NCI-H1436 treated with DMSO at 0.1 percent for 48 hours (cell line): ENCODE measurements at places on chromosomes 12 and 14.

- no peak for DNase-seq
Observed at GRCh38 chr14:81095539-81095938, 125.2 kb downstream of the GTF2A1 start.

DNA sequence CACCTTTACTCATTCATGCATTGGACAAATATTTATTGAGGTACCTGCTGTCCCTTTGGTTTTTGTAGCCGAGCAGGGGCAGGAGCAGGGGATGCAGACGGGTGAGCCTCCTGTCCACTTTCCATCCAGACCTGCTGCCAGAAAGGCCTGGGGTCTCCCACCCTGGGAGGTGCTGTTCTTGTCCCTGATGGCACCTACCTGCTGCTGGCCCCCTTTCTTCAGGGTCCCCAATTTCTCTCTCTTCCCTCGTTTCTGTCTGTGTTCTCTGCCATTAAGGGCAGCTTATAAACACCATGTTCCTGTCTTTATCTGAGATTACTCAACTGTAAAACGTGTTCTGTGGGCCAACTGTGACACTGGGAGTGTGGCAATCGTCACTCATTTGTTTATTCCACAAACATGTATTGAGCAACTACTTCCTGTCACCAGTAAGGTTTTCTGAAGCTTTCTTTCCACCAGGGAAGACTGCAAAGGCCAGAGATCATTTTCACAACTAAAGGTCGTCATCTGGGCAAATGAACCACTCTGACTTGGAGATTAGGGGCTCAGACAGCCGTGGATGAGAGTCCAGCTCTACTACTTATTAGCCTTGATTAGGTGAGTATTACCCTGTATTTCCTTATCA is at the start of gene HAL:
TSS of gene HAL (minus strand) at position 311 of the 625 bp plus-strand sequence. CDS start 434 bp downstream, outside the sequence.
- no peak for DNase-seq

DNA sequence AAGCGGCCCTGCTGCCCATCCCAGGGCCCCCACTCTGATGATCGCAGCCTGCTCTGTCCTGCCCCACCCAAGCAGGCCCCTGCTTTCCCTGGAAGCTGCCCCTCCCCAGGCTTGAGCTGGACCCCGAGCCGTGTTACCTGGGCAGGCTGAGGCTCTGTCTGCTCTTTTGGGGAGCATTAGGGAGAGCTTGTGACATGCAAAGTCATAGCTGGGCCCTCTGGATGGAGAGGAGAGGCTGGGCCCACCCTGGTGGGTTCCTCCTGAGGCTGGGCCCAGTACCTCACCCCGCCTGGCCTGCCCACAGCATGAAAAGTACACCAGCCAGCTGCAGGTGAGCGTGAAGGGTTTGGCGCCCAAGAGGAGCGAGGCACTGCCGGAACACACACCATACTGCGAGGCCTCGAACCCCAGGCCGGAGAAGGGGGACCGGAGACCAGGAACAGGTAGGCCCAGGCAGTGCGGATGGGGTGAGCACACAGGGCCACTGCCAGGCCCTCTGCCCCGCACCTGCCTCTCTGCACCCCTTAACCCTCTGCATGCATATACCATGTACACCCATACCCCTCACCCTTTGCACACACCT is 15.0 kb downstream of the CEP170B start:
- DNase-seq, result no peak

- no peak for DNase-seq
Observed at GRCh38 chr14:32354716-32355115, 25.6 kb downstream of the AKAP6 start.

DNA sequence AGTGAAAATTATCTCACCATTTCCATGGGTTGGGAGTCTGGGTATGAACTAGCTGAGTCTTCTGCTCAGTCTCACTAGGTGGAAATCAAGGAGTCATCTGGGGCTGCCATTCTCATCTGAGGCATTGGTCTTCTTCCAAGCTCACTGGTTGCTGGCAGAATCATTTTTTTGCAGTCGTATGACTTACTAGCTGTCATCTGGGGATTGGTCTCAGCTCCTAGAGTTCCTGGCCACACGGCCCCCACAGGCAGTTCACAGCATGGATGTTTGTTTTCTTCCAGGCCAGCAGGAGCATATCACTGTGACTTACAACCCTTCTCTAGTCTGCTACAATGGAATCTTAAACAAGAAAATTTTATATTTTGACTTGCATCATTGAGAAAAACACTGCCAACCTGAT is 18.6 kb upstream of the OR10AD1 start:
- no peak for DNase-seq

DNA sequence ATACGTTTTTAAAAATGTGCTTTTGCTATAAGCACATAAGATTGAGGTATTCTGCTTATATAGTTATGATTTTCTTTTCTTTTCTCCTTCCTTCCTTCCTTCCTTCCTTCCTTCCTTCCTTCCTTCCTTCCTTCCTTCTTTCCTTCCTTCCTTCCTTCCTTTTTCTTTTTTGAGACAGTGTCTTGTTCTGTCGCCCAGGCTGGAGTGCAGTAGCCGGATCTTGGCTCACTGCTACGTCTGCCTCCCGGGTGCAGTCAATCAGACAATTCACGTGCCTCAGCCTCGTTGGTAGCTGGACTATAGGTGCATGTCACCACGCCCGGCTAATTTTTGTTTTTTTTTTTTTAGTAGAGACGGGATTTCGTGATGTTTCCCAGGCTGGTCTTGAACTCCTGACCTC is 5.8 kb downstream of the CFAP54 start:
- DNase-seq, result no peak

DNA sequence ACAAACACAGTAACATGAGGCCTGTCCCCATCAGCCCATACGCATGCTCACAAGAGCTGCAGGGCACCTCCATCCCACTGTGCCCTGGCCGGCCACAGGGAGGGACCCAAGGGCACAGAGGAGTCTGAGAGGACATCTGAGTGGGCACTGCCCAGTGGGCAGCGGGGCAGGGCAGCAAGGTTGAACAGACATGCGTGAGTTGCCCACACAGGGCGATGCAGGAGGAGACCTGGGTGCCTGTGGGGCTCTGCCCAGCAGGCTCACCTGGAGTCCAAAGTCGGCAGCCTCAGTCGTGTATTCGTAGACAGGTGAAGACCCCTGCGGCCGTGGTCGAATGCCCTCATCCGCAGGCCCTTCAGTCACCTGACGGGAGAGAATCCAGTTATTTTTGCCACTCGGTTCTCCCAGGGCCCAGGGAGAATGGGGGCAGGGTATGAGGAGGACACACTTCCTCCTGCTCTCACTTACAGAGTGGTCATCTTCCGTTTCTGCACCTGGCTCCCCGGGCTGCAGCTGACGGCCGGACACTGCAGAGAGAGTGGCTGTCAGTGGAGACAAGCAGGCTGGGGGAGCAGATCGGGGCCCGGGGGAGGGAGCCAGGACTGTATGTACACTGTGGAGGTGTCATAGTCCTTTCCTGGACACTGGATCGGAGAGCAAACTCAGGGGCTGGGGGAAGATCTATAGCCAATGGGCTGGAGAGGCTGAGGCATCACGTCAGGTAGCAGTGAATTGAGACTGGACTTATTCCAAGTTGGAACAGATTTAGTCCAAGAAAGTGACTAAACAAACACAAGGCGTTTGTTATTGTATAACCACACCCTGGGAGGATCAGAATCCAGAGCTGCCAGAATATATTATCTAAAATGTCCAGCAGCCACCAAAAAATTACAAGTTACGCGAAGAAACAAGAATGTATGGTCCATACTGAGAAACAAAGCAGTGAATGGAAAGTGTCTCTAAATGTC is 20.7 kb downstream of the AHNAK2 start:
- no peak for DNase-seq

DNA sequence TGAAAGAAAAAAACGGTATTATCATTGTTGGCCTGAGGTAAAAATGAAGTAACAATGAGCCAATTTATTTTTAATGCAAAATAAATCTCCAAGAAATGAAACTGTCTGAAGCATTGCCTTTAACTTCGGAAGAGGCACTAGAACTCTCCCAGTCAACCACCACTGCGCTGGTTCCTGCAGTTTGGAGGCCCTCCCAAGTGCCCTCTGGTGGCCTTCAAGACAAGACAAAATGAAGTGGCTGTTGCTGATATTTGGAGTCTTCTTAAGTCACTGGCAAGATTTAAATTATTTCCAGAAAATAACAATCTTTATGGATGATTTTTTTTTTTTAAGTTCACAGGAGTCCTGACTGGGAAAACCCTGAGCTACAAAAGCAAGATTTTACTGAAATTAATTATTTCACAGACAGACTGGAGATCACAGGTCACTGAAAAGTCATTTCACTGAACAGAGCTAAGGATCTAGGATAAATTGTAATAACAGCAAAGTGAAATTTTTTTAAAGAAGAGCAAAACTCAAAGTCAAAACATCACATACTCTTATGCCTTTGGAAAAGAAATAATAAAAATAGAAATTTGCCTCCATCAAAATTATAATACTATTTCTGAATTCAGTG is 58.2 kb downstream of the DICER1 start:
- DNase-seq, result no peak

- no peak for DNase-seq
Observed at GRCh38 chr12:30794591-30795409, 40.0 kb upstream of the CAPRIN2 start.

- no peak for DNase-seq
Observed at GRCh38 chr14:39733741-39734140, 301.5 kb upstream of the FBXO33 start.

- DNase-seq, result peak; percentile 55
Observed at GRCh38 chr12:130639476-130640424, 76.3 kb downstream of the RIMBP2 start.

- DNase-seq, result no peak
Observed at GRCh38 chr12:102172436-102172835, 25.2 kb downstream of the PMCH start.

DNA sequence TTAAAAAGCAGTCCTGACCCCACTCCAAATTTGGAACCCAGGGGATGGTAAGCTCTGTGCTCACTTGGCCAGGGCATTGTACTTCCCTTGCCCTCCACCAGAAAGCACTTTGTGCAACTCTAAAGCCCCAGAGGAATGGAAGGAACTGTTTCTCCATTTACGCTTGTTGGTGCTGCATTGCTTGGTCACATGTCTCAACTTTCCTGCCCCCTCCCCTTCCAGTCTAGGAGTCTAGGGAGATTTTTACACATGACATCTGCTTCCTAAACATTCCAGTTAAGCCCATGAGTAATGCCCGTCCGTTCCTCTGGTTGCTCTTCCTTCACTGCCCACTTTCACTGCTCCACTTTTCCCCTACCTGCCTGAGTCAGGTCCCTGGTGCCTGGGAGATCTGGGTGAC is 92.6 kb upstream of the MAP1LC3B2 start:
- no peak for DNase-seq

DNA sequence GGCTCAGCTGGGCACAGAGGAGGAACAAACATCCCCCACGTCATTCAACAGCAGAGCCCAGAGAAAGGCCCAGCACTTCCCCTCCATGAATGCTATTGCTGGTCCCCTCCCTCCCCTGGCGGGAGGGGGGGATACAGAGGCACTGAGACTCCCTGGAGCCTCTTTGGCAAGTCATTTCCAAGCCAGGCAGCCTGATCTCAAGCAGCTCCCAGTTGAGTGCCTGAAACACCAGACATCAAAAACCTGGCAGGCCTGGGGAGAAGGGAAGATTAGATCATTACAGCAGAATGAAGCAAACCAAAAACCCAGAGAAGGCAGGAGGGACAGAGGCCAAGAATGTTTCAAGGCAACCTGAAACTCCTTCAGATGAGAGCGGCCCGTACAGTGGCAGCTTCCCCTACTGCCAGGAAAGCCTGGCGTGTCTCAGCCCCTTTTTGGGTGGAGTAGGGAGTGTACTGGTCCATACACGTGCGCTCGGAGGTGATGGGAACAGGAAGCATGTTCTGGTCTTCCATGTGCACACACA is 92.1 kb downstream of the LRRC74A start:
- no peak for DNase-seq

GRCh38 chr12:128783129-128783574 is 40.6 kb downstream of the SLC15A4 start:
- DNase-seq, result no peak

DNA sequence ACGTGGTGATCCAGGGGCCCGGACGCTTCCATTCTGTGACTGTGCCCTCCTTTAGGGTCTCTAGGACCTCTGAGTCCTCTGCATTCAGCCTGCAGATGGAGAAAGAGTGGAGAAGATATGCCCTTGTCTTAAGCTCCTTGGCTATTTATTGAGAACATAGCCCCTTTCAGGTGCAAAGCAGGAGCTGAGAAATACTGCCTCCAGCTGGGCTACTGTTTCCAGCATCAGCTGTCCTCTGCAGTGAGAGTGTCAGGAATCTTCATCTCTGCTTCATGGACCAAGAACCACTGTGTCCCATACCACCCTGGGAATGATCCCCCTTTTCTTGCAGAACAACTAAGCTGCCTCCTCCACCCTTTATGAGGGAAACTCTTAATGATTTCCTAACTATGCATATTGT is 47.8 kb upstream of the CEP83 start:
- no peak for DNase-seq
